ENCODE measurements at places on chromosomes 2 and 18.

DNA sequence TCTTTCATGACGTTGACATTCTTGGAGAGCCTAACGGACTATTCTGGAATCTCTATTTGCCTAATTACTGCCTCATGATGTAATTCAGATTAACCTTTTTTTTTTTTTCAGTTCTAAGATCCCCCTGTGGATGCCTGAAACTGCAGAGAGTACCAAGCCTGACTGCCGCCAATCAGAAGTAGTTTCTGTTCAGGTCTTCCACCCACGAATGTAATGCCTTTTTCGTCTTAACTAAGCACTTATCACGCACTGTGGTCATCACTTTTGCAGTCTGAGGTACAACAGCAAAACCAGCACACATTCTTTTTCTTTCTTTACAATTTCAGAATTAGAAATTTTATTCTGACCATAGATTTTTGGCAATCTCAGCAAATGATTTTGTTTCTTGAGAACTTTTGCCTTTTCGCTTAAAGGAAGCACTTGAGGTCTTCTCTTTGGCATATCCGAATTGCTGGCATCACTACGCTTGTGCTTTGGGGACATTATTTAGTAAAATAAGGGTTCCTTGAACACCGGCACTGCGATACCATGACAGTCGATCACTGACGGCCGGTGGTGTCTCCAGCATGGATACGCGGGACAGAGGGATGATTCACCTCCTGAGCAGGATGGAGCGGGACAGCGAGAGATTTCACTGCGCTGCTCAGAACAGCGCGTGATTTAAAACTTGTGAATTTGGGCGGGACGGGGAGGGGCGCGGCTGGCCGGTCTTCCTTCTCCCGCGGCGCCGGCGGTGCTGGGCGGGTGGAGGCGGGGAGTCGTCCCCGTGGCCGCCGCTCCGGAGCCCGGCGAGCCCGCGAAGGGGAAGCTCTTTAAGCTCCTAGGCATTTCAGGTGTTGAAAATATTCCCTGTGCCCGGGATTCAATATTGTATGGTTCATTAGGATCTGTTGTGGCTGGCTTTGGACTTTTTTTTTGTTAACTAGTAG is 32.0 kb upstream of the GPR55 start:
- no peak for DNase-seq

GRCh38 chr18:63570721-63571120 is 16.4 kb upstream of the SERPINB13 start:
- DNase-seq = no peak

GRCh38 chr2:191607096-191607495 is 70.8 kb upstream of the NABP1 start:
- DNase-seq = no peak

DNA sequence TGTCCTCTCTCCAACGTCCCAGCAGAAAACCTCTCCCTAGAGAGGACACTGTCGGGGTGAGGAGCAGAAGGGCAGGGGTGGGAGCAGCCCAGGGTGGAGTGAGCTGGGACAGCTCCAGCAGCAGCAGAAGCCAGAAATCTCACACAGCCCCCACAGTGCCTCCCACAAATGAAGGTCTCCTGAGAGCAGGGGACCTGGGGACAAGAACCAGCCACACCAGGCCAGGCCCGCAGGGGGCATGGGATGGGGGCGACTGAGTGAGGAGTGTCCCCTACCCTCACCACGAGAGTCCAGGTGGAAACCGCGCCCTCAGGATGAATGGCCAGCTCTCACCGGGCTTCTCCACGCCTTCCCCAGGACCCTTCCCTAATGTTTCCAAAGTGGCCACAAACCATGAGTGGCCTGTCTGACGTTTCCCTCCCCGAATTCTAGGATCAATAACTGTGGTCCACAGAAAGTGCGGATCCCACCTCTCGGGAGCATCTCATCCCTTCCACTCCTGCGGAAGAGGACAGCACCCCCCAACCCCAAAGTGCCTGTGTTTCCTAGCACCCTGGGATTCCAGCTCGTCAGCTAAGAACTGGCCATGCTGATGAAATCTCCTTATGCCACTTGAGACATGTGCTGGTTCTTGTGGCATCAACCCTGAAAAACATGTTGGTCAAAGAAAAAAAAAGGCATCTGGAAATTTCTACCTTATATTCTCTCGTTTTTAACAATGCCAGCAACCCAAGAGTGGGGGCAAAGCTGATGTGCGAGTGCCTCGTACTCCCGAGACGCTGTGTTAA is 121.1 kb downstream of the HDAC4 start:
- no peak for DNase-seq

DNA sequence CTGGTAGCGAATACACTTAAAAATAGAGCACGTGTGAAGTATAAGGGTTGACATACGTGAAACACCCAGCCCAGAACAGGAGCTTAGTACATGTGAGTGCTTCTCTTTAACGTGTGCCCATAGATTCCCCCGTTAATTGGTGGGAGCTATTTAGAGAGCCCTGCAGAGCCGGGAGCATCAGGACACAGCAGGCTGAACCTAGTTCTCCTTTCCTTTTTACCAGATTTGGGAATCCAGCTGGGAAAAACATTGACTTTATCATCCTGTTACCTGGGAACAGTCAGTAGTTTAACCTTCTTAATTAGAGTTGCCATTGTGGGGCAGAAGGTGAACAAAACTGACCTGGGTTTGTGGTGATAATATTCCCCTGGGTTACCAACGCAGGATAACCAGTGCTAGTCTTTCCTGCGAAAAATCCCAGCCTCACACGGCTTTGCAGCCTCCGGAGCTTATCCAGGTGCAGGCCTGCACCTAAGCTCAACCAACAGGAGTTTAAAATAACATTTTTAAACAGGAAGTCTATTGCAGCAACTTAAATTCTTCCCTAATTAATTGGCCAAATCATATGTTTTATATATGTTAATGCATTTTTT is 78.1 kb upstream of the SPTBN1 start:
- DNase-seq = no peak

- DNase-seq = no peak
Observed at GRCh38 chr2:16643099-16643498, 22.5 kb downstream of the CYRIA start.

GRCh38 chr2:8573234-8573941 is 108.5 kb upstream of the ID2 start:
- DNase-seq = no peak

- no peak for DNase-seq
Observed at GRCh38 chr2:170354855-170355780, 177.2 kb downstream of the MYO3B start.

DNA sequence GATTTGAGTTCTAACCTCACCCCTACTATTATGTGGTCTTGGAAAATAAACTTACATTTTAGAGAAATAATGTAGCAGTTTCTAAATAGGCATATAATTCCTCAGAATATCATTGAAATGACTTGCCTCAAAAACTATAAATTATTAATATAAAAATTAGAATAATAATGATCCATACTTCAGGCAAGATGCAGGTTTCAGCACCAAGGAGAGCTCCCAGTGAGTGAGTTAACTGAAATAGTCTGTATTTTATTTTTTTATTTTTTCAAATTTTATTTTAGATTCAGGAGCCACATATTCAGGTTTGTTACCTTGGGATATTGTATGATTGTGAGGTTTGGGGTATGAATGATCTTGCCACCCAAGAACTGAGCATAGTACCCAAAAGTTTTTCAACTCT is 472.2 kb upstream of the DCC start:
- DNase-seq = no peak

GRCh38 chr2:23157812-23158211 is 227.2 kb upstream of the KLHL29 start:
- no peak for DNase-seq

- no peak for DNase-seq
Observed at GRCh38 chr2:32852856-32853255, 93.9 kb upstream of the LTBP1 start.

DNA sequence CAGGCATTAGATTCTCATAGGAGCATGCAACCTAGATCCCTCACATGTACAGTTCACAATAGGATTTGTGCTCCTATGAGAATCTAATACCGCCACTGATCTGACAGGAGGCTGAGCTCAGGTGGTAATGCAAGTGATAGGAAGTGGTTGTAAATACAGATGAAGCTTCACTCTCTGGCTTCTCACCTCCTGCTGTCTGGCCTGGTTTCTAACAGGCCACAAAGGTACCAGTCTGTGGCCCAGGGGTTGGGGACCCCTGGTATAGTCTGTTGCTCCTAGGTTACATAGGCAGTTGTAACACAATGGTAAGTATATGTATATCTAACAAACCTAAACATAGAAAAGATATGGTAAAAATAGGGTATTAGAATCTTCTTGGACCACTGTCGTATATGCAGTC is 81.8 kb downstream of the EML4 start:
- no peak for DNase-seq

DNA sequence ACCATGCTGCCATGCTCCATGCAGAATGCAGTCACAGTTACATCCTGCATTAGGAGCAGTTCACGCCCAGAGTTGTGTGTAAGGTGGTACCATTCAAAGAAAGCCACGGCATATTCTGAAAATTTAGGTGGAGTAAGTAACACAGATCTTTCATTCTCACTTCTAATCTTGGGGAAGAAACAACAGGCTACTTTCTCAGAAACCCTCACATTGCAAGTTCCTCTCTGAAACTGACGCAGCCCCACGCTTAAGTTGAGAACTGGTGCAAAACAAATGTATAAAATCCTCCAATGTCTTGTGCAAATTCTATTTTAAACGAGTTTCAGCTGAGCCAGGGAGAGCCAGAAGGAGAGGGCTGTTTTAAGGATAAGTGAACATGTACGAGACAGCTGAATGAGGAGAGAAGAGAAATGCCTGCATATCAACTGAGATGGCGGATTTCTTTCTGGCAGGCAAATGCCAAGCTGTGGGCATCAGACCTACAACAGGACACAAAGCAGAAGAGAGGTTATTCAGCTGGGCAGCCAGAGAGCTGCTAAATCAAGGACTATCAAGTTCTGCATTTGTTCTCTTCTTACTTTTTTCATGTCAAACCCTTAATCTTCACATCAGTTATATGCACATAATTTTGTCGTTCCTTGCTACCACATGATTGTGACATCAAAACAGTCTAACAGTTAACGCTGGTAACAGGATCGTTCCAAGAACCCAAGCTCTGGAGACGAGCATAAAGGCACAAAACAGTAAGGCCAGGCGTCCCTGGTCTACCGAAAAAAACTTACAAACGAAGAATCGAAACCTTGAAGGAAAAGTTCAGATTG is 6.4 kb downstream of the ARL4C start:
- no peak for DNase-seq

DNA sequence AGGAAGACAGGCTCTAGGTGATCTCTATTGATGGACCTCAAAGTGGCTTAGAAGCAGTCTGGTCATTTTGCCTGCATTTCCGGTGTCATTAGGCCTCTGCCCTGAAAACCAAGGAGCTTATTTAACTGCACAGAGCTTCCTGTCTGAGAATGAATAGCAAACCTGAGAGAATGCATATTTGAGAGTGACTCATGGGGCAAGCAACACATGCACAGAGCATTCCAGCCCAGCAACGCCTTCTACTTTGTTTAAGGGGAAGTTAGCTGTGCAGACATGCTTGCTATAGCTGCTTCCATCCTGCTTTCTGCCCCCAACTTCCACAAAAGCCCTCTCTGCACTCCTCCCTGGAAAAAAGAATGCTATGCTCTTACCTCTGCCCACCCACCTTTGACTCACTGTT is 232.8 kb downstream of the GRB14 start:
- no peak for DNase-seq

DNA sequence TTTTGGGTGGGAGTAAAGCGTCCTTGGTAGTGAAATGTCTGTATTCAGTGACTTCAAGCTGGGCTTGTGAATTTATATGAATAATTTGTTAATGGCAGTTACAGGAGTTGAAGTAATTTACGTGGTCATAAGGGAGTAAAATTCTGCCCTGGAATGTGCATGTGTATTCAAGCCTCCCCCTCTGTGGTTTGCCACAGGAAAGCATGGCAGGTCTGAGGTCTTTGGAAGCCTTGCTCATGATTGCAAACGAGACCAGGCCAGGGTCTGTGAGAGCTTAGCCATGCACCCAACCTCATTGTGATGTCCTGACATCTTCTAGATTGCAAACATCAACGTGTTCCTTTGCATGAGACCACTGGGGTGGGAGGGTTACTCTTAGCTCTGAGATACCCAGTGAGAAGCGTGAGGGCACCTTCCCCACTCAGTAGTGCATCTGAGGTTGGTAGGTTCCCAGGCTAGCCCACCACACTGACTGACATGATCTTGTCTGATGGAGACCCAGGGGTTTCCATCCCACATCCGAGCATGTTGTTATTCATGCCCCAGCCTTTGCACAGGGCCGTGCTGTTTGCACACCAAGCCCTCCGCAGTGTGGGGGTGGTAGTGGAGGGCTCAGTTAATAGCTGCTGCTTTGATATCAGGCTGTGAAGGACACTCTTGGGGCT is 216.5 kb downstream of the KLHL29 start:
- no peak for DNase-seq
